ENCODE measurements at places on chromosomes 5 and 9. TPM values are rescaled to one million over a fixed set of nuclear protein-coding genes. Genes with fewer than 3 reads are reported as not detected.

GRCh38 chr5:167582283-167582682, 709.2 kb upstream of the WWC1 start:
- no peak overlapping the region for H3K4me3 ChIP-seq
- H3K27me3 ChIP-seq, result no peaks in the 10 kb centered on the region

DNA sequence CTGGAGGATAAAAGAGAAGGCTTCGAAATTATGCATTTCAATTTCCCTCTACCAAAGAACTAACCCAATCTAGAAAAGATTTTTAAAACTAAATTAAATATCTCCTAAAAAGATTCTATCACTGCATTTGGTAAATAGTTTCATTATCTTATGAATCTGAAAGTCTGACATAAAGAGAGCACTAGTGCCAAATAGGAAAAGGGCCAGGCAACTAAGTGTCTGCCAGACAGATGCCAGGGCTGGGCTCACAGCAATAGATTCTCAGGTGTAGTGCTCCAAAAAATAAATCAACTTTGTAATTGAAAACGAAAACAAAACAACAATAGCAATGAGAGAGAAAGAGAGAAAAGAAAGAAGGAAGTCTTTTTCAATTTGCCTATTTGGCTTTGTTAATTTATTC, 157.7 kb upstream of the GNA14 start:
- H3K4me3 ChIP-seq, result no peak overlapping the region
- peaks cover 30% of the 10 kb centered on the region for H3K4me1 ChIP-seq
- no peak overlapping the region for H3K27ac ChIP-seq
- no peaks in the 10 kb centered on the region for H3K27me3 ChIP-seq
- DNase-seq, result no peak

- no peak overlapping the region for H3K27ac ChIP-seq
- H3K4me3 ChIP-seq, result no peak overlapping the region
- peaks cover 6% of the 10 kb centered on the region for H3K36me3 ChIP-seq
- DNase-seq, result no peak
- H3K27me3 ChIP-seq, result no peaks in the 10 kb centered on the region
These were observed 48.0 kb upstream of the LRRC19 start for GRCh38 chr9:27053369-27054022.

DNA sequence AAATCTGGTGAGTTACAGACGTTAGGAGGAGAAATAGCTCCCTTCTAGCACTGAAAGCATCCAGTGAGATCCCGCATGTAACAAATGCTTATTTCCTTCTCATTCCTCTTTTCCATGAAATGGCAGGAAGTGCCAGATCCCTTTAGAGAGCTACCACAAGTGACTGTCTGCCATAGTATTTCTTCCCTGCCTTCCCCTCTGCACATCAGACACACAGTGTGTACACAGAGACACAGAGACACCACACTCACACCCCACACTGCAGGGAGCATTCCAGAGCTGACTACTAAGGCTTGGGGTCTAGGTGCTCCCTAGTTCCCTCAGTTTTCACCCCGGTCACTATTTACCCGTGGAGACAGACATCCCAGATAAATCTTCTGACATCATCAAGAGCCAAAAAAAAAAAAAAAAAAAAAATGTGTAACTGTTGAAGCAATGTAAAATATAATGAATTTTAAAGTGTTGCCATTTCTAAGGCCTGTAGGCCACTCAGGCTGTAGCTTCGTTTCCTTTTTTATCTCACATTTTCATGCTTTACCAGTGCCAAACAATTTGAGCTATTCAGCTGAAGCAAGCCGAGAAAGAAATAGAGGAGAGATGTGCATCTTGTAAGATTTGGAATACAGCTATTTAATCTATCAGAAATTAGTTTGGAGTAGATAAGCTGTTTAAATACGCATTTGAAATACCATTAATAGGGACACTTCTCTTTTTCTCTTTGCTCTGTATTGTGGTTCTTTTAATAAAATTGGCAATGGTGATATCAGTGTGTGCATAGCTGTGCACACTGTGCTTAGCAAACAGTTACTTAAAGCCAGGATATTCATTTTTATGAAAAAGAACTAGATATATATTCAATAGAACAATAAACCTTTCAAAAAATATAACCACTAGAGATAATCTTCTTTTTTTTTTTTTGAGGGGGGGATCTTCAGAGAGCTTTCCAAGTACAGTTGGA, 405.5 kb downstream of the PDE4D start:
- no peak for DNase-seq
- no peaks in the 10 kb centered on the region for H3K36me3 ChIP-seq
- peaks cover 10% of the 10 kb centered on the region for H3K4me1 ChIP-seq

GRCh38 chr5:132265336-132266030, 8.0 kb downstream of the PDLIM4 start:
- H3K4me3 ChIP-seq, result no peak overlapping the region
- H3K36me3 ChIP-seq, result no peaks in the 10 kb centered on the region
- peaks cover 37% of the 10 kb centered on the region for H3K4me1 ChIP-seq
- no peaks in the 10 kb centered on the region for H3K27me3 ChIP-seq
- DNase-seq, result no peak

- H3K36me3 ChIP-seq, result no peaks in the 10 kb centered on the region
- no peak for DNase-seq
- H3K27ac ChIP-seq, result no peak overlapping the region
- no peaks in the 10 kb centered on the region for H3K27me3 ChIP-seq
- no peak overlapping the region for H3K4me3 ChIP-seq
- H3K4me1 ChIP-seq, result peaks cover 11% of the 10 kb centered on the region
These were observed 75.6 kb downstream of the DCP2 start for GRCh38 chr5:113052041-113052795.

Gene SPINK4
- not detected for total RNA-seq

Gene PRLR
- total RNA-seq, result not detected

Gene CA9
- 4.9 TPM for total RNA-seq

Gene GFPT2
- total RNA-seq, result not detected
